ENCODE measurements at places on chromosomes 3 and 15. TPM values are rescaled to one million over a fixed set of nuclear protein-coding genes. Genes with fewer than 3 reads are reported as not detected.
A peak's percentile ranks its signal among the peaks of the same experiment; 100 is the strongest.

DNA sequence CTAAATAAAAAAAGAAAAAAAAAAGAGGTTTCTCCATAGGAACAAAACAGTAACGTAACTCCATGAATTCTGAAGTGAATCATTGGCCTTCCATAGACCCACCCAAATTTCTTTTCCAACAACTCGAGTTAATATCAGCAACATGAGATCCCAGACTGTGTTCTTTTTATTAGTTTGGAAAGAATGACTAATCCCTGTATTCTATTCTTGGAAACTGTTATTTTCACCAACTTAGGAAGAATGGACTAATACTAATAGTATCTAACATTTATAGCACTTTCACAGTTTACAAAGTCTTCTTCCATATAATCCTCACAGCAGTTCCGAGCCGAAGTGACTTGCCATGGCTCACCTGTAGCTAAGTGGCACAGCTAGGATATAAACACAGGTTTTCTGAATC, 72.7 kb upstream of the SLC4A7 start:
- peak overlapping the region; percentile 68 for H3K27ac ChIP-seq
- no peak for DNase-seq
- peaks cover 9% of the 10 kb centered on the region for H3K4me1 ChIP-seq
- no peak overlapping the region for H3K4me3 ChIP-seq

DNA sequence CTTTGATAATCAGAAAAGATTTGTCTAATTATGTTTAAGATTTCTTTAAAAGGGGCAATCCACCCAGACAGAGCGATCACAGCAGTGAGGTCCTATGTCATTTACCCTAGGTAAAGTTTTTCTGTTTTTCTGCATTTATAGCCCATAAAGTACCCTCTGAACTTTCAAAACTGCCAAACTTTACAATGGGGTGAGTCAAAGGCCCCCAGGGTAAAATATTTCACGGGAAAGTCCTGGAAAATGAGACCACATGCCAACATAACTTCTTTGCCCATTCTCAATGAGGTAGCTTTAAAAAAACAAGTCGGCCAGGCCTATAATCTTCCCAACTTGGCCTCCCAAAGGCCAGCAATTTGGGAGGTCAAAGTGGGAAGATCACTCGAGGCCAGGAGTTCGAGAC, 53.0 kb downstream of the SUCLG2 start:
- H3K4me1 ChIP-seq = no peaks in the 10 kb centered on the region
- H3K27ac ChIP-seq = no peak overlapping the region
- peaks cover 21% of the 10 kb centered on the region for H3K36me3 ChIP-seq
- no peaks in the 10 kb centered on the region for H3K27me3 ChIP-seq

- H3K27me3 ChIP-seq = no peaks in the 10 kb centered on the region
- no peaks in the 10 kb centered on the region for H3K36me3 ChIP-seq
- H3K27ac ChIP-seq = no peak overlapping the region
- no peak for DNase-seq
- H3K4me3 ChIP-seq = no peak overlapping the region
Measured at GRCh38 chr15:45143056-45143455, 13.3 kb downstream of the DUOX1 start.

DNA sequence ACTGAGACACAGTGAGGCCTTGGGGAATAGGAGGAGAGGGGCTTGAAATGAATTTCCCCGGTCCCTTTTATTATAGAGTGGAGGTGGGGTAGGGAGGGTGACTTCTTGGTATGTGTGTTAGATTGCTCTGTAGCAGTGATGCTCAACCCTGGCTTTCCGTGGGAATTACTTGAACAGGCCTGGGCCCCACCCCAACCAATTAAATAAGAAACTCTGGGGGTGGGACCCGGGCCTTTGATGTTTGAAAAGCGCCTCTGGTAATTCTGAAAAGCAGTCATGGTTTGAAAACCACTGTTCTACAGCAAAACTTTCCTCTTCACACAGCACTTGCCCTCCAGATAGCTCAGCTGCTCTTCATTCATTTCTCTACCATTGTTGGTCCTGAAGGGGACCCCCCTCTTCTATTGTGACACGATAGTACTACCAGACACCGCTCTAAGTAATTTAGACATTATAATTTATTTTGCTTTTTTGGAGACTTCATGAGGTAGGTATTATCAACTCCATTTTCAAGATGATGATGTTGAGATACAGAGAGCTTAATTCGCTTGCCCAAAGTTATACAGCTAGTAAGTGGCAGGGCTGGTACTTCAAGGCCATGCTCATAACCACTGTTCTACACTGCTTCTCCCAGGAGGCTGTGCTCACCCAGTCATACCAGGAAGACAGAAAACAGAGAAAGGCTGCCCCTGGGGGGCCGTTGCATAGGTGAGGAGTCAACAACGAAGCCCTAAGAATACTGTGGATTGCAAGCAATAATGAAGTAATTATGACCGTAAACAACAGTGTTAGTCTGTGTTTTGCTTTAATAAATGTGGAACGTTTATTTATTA, 176.2 kb downstream of the PEX5L start:
- DNase-seq = no peak
- H3K4me1 ChIP-seq = no peaks in the 10 kb centered on the region
- H3K4me3 ChIP-seq = no peak overlapping the region
- no peak overlapping the region for H3K27ac ChIP-seq
- H3K36me3 ChIP-seq = no peaks in the 10 kb centered on the region

DNA sequence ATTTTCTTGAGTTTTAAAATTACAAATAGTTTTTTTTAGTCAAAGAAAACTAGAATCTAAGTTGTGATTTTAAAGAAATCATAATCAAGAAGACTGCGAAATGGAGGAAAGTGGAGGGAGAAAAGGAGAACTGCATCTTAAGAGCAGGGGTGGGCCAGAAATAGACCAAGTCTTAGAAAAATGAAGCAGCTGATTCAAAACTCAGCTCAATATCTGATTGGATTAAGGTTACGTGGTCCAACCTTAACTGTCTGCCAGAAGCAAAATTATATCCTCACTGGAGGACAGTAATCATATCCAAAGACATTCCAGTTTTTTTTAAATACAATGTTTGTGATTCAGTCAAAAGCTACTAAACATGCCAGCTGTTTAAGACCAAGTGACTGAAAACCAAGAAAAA, 41.4 kb downstream of the CHSY1 start:
- peak overlapping the region; percentile 46 for H3K27ac ChIP-seq
- H3K36me3 ChIP-seq = no peaks in the 10 kb centered on the region
- no peaks in the 10 kb centered on the region for H3K4me1 ChIP-seq
- DNase-seq = no peak
- H3K27me3 ChIP-seq = no peaks in the 10 kb centered on the region

GRCh38 chr3:66443118-66443803, 57.6 kb downstream of the LRIG1 start:
- peak overlapping the region; percentile 78 for H3K27ac ChIP-seq
- no peak overlapping the region for H3K4me3 ChIP-seq

DNA sequence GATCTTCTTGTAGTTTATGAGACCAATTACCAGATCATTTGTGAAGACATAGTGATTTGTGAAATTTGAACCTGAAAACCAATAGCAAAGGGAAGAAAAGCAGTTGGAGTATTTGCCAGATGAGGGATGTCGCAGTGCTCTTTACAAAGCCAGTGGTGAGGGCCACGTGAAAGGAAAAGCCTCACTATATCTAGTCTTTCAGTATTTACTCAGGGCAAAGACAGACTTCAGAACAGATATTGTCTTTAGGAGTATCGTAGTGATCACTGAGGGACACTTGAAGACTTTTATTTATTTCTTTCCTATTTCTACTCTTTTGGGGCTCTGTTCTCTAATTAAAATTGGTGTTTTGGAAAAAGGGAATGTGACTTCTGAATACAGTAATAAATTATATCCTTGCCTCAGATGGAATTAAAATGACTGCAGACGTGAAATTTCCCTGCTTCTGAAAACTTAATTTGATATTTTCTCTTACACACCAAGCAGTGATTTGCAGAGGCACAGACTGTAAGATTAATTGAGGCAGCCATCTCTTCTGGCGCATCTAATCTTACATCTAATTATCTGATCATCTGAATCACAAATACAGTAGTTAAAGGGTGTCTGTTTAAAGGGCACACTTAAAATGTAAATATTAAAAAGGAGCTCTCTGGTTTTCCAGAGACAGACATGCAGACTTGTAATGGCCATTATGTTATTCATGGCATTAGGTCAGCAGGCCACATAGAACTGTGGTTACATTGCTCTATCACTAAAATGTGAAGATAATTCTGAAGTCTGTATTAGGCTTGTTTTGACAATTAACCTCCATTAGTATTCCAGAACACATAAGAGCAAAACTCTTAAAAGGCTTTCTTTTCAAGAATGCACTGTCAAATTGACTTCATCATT, 193.0 kb upstream of the GOLIM4 start:
- no peaks in the 10 kb centered on the region for H3K36me3 ChIP-seq
- no peak overlapping the region for H3K27ac ChIP-seq
- no peak for DNase-seq
- no peaks in the 10 kb centered on the region for H3K4me1 ChIP-seq
- H3K27me3 ChIP-seq = no peaks in the 10 kb centered on the region

GRCh38 chr3:12170207-12170606, 11.5 kb upstream of the TIMP4 start:
- no peak overlapping the region for H3K4me3 ChIP-seq
- H3K4me1 ChIP-seq = no peaks in the 10 kb centered on the region
- DNase-seq = peak; percentile 74

DNA sequence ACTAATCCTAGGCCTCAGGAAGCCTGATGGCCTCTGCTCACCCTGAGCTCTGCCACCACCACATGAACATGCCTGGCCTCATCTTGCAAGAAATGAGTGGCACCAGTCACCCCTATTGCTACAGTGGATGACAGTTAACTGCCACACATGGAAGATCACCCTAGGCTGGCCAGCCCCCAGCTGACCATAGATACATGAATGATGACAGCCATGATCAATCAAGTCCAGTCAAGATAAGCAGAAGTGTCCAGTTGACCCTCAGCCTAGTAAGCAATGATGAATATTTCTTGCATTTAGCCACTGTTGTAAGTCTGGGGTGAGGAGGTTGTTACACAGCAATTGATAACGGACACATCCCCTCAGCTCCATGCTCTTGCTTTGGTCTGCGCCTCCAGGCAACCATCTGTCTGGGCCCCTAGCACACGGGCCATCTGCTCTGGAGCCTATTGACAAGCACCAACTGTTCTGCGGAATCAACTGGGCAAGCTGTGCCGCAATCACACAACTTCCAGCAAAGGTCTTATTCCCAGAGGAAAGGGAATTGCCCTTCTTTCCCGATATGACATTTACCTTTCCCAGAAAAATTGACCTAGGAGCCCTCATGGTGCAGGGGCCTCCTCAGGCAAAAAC, 2.2 kb upstream of the LYZL4 start:
- DNase-seq = no peak
- H3K27ac ChIP-seq = no peak overlapping the region
- H3K36me3 ChIP-seq = no peaks in the 10 kb centered on the region

DNA sequence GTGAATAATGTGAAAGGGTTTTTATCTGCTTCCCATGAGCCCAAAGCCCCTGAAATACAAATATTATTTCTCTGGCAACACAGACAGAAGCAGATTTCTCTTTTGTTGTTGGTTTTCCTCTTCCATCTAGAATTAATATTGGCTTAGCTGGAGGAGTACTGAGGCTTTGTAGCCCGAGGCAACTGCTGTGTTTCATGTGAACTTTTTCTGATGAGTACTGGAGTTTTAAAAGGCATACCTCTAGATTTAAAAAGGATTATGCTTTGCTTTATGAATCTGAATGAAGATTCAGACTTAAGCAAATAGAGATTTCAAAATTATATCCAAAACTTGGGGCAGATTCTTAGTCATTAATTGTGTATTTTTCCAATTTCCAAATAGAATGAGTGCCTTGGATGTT, 50.9 kb downstream of the IQCH start:
- no peak overlapping the region for H3K4me3 ChIP-seq
- H3K27ac ChIP-seq = no peak overlapping the region
- H3K4me1 ChIP-seq = no peaks in the 10 kb centered on the region

- no peaks in the 10 kb centered on the region for H3K36me3 ChIP-seq
- no peak overlapping the region for H3K27ac ChIP-seq
- no peaks in the 10 kb centered on the region for H3K27me3 ChIP-seq
- DNase-seq = no peak
- no peaks in the 10 kb centered on the region for H3K4me1 ChIP-seq
- no peak overlapping the region for H3K4me3 ChIP-seq
Measured at GRCh38 chr3:108394563-108394962, 98.2 kb downstream of the HHLA2 start.

DNA sequence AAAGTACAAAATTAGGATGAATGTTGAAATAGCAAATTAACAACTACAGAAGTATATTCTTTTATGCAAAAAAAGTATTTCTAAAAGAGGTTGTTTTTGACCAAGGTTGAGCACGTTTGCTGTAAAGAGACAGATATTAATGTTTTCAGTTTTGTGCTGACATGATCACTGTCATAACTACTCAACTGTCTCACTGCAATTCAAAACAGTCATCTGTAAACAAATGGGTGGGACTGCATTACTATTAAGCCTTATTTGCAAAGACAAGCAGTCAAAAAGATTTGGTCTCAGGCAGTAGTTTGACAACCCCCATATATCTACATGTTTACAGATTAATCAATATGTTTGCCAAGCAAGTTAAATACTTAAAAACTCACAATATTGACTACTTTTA, 109.1 kb upstream of the ZNF385D start:
- H3K36me3 ChIP-seq = no peaks in the 10 kb centered on the region
- H3K4me1 ChIP-seq = no peaks in the 10 kb centered on the region
- H3K4me3 ChIP-seq = no peak overlapping the region
- no peak for DNase-seq

- no peak overlapping the region for H3K4me3 ChIP-seq
- H3K4me1 ChIP-seq = no peaks in the 10 kb centered on the region
- no peak for DNase-seq
Measured at GRCh38 chr3:111534701-111535100, 7.3 kb upstream of the CD96 start.

- H3K27me3 ChIP-seq = no peaks in the 10 kb centered on the region
- DNase-seq = no peak
- no peaks in the 10 kb centered on the region for H3K4me1 ChIP-seq
Measured at GRCh38 chr3:168156479-168156878, 60.8 kb upstream of the GOLIM4 start.

DNA sequence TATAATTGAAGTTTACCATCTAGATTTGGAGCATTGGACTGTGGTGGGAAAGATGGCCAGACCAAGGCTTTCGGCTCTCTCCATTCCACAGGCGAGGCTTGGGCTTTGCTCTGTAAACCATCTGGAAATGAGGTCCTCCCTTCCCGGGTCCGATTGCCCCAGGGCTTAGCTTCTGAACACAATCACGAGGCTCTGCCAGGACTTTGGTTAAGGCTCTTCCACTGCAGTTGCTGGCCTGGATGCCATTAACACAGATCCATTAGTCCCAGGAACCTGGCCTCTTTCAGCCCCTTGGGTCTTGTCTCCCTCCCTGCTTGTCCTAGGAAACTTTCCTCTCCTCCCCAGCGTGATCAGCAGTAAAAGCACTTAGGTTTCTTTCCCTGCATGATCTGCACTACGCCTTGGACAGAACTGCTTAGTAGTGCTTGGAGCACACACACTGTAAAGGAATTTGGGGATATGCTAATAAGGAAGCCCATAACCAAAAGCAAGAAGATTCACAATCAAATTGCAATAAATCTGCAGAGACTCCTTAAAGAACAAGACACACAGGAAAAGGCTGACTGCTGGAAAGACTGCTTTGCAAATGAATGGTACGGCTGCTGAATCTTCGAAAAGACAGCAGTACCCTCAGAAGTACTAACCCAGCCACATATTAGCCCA, 154.3 kb downstream of the ECT2 start:
- H3K27me3 ChIP-seq = no peaks in the 10 kb centered on the region
- no peaks in the 10 kb centered on the region for H3K36me3 ChIP-seq
- no peak overlapping the region for H3K4me3 ChIP-seq
- H3K27ac ChIP-seq = no peak overlapping the region

The RCCD1 gene
- 6.8 TPM for total RNA-seq

The CRABP1 gene
- not detected for total RNA-seq

The TMEM108 gene
- total RNA-seq = 5.1 TPM

The CHL1 gene
- total RNA-seq = 66.4 TPM

The PAK2 gene
- total RNA-seq = 48.7 TPM

The C3orf49 gene
- not detected for total RNA-seq

The XIRP1 gene
- 319 TPM for total RNA-seq
